ENCODE measurements at places on chromosomes 1 and 21.

- no peak for DNase-seq
These were observed 157.7 kb downstream of the TRIM33 start for GRCh38 chr1:114353262-114353661.

- DNase-seq, result no peak
These were observed 22.8 kb downstream of the KIAA1614 start for GRCh38 chr1:180935326-180936109.

GRCh38 chr21:36337099-36337509 lies 17.1 kb downstream of the MORC3 start:
- no peak for DNase-seq

DNA sequence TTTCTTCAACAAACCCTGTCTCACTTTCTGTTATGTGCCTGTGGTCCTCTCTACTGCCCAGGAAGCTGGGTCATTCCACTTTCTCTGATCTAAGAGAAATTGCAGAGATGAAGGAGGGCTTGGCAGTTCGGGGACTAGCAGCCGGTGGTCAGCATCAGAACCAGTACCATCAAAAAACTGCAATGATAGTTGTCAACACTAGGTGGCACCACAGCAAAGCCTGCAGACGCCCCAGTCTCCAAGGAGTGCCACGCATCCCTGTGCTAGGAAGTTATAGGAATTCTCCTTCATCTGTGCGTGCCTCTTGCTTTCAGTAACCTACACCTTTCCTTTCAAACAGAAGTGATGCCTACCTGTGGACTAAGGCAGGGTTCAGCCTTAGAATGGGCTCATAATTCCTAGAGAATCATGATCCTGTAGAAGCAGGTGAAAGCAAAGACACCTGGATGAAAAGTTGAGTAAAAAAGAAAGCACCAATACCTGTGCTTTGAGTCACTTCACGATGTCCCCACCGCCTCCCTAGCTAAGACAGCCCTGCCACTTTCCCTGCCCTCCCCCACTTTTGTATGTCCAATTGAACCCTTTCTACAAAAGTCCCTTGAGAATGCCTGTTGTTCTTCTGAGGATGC lies 129.2 kb downstream of the ADAMTS1 start:
- DNase-seq, result no peak

DNA sequence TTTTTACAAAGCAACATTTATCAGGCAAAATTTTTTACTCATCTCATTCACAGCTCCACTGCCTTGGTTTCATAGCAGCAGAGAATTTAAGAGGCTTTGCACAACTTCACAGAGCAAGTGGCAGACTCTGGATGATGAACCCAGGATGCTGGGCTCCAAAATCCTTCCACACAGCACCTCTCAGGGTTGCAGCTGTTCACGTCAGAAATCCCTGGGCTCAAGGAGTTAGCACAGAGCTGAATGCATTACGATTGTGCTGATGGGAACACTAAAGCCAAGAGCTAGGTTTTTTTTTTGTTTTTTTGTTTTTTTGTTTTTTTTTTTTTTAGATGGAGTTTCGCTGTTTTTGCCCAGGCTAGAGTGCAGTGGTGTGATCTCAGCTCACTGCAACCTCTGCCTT lies 2.4 kb upstream of the HTR6 start:
- no peak for DNase-seq

- no peak for DNase-seq
These were observed 306.6 kb upstream of the PRMT6 start for GRCh38 chr1:106749906-106750305.

- no peak for DNase-seq
These were observed 10.0 kb downstream of the DCST2 start for GRCh38 chr1:155023627-155024026.

DNA sequence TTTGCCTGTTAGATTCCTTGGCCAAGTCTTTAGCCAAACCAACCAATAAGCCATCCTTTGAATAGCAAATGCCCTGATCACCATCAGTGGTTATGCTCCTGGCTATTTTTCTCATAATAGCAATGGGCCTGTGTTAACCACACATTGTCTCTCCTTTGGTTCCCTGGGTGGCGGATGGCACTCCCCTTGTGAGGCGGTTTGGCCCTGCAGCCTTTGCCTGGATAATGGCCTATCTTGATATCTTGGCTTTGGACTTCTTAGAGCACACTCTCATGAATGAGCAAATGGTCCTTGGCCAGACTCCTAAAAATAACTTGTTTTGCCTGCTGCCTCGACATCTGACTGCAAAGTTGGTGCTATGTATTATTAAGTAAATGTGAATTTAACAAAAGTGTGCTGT lies 22.4 kb upstream of the ZBTB18 start:
- DNase-seq, result no peak

GRCh38 chr1:29842130-29842529 lies 605.8 kb downstream of the PTPRU start:
- no peak for DNase-seq

DNA sequence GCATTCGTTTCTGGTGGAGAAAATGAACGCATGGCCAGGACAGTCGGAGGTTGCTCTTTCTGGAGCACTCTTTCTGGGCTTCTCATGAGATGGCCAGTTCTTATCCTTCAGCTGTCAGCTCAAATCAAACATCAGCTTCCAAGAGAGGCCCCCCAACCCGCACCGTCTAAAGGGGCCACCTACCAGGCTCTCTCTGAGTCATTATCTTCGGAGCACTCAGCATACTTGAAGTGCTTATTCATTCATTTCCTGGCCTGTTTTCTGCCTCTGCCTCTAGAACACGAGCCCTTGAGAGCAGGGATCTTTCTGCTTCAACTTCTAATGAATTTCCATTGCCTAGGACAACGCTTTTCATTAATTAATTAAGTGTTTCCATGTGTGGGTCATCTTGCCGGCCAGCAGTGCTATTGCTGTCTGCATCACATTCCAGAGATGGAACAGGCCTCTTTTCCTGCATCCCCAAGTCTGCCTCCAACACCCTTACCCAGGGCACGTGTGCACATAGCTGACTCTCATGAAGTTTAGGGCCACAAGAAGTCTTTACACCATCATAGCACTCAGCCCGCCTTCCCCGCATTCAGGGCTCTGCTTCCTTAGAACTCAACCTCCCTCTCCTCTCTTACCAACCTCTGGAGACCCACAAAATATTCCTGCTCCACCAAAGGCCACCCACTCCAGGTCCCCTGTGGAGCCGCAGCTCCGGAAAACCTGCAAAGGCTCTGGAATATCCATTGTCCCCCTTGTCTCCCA lies 52.1 kb upstream of the LAPTM5 start:
- DNase-seq, result no peak

GRCh38 chr1:202162418-202163280 lies 2.2 kb upstream of the PTPN7 start:
- no peak for DNase-seq

- no peak for DNase-seq
These were observed 9.8 kb upstream of the KCNA3 start for GRCh38 chr1:110684491-110684890.

DNA sequence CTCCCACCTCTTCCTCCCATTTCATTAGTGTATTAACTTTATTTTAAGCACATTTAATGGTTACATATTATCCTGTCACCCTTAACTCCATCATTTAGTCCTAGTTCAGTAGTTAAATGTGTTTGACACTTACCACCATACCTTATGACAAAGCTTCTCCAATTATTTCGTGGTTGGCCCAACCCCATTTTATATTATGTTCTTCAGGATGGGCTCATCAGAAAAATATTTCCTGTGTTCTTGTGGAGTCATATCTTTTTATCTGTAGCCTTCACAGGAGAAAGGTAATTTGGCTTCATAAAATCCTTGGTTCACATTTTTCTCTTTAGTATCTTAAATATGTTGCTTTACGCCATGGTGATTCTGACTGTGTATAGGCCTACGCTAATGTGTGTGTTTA lies 142.3 kb upstream of the COL6A1 start:
- no peak for DNase-seq

GRCh38 chr1:245056913-245057312 lies 97.9 kb upstream of the KIF26B start:
- no peak for DNase-seq

- no peak for DNase-seq
These were observed 14.7 kb downstream of the C1orf116 start for GRCh38 chr1:207017615-207018559.

DNA sequence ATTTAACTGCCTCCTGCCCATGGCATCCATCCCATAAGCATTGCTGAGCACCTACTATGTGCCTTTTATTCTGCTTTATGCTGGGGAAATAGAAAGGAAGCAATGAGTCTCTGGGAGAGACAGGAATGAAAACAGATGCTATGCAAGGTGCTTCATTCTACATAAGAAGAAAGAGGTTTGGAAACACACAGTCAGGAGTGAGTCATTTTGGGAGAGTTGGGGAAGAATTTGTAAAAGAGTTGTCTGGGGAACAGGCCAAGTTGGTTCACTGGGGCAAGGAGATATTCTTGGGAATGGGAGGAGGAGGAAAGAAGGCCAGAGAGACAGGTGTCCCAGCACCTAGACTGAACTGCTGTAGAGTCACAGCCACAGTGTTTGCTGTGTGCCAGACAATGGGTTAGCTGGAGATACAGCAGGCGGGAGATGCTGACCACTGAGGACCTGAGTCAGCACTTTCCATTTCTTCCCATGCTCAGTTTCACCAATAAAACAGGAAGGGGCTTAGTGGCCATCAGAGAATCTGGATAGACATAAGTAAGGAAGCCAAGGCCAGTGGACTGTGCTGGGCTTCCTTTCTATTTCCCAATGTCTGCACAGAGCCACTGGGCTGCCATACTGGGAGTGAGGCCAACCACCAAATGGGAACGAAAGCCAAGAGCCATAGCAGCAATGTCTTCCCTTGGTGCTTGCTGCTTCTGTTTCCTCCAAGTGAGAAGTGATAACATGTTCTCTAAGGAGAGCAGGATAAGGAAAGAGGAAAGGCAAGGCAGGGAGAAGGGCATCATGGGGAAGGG lies 187.7 kb upstream of the USP24 start:
- no peak for DNase-seq

- no peak for DNase-seq
These were observed 321.4 kb upstream of the CXADR start for GRCh38 chr21:17191346-17191993.

DNA sequence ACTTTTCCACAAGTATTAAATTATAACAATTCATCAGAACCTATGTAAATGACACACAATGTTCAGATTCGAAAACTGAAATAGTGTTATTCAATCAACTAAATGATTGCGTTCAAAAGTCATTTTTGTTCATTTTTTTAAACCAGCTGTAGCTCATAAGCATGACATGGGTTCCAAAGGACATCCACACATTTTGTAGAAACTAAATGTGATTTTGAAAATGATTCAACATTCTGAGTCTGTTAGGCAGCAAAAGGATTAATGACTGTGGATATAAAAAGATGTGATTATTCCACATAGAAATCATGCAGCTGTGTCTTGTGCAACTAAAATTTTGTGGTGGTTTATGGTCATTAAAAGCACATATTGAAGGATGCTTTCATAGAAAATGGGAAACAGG lies 204.5 kb downstream of the BRINP3 start:
- no peak for DNase-seq

GRCh38 chr1:76613886-76614285 lies 253.4 kb upstream of the ST6GALNAC5 start:
- no peak for DNase-seq

DNA sequence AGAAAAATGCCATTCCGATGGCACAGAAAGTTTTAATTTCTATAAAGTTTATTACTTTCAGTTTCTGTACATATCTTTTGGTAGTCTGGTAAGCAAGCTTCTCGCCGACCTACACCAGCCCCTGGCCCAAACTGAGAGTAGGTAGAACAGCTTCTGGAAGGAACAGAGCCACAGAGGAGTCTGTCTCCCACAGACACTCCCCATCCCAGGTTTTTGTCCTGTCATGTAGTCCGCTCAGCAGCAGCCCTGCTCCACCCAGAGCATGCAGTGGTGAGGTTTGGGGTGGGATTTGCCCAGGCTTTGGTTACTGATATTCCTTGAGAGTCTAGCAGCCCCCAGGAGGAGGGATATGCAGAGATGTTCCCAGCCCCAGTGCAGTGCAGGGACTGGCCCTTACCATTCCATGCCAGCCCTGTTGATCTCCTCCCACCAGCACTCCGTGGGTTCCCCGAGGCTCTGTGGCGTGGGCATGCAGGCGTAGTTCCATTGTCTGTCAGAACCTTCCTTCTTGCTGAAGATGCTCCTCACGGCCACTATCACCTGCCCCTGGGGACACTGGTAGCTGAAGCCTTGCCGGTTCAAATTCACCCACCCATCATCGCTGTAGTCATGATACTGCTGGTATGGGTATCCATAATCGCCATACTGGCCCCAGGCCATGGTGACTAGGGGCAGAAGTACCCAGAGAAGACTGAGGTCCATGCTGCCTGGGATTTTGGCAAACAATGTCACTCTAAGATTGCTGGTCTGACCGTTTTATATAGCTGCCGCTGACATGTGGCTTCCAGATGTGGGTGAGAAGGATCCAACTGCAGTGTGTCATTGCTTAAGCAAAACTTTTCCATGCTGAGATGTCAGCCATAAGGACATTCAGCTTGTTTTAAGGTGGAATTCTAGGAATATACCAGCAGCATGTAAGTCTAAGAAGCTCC lies at the start of gene DPT:
TSS of gene DPT (minus strand) at position 734 of the 932 bp plus-strand sequence. CDS start at position 702, 32 bp downstream.
- no peak for DNase-seq

- no peak for DNase-seq
These were observed 360.2 kb downstream of the HHIPL2 start for GRCh38 chr1:222187566-222188332.

GRCh38 chr1:58708166-58708565 lies 8.3 kb upstream of the MYSM1 start:
- DNase-seq, result no peak

DNA sequence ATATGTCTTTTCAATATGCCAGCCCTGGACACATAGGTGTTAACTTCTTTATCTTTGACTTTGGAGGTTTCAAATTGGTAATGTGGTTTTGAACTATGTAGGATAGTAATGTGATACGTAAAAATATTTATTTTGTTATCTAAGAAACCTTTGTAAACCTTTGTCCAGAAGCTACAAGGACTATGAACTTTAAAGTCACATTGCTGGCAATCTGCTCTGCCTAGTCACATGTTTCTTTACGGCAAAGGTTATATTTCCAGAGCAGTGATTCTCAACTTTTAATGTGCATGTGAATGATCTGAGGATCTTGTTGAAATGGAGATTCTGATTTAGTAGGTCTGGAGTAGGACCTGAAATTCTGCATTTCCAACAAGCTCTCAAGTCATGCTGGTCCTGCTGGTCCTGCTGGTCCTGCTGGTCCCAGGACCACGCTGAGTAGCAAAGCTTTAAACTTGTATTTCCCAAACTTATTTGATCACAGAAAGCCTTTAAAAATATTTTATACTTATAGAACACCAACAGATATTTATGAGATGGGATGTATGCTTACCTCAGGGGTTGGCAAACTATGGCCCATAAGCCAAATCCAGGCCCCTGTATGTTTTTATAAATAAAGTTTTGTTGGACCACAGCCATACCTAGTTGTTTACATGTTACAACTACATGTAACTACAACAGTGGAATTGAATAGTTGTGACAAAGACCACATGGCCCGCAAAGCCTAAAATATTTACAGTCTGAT lies 57.9 kb upstream of the QSOX1 start:
- no peak for DNase-seq

GRCh38 chr1:41199375-41199774 lies 42.7 kb downstream of the SCMH1 start:
- DNase-seq, result no peak
